SJCRH30 (cell line): ENCODE measurements at places on chromosomes 12 and 14.

GRCh38 chr12:56983386-56983785, 23.0 kb downstream of the ZBTB39 start:
- H3K27me3 ChIP-seq, result no peaks in the 10 kb centered on the region
- DNase-seq, result no peak
- no peak overlapping the region for H3K4me3 ChIP-seq
- H3K36me3 ChIP-seq, result no peaks in the 10 kb centered on the region
- no peaks in the 10 kb centered on the region for H3K4me1 ChIP-seq

DNA sequence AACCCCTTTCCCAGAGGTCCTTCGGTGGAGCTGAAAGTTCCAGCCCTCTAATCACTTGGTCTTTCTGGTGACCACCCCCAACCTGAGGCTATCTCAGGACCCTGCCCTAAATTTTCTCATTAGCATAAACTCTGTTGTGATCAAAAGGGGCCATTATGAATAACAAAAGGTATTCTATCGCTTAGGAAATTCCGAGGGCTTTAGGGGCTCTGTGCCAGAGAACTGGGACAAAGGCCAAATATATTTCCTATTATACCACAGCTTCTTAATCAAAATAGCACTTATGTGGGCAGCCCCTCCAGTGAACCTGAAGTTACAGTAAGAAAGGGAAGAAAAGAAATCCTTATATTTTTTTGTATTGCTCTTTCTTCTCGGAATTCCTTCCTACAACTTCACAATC, 125.3 kb upstream of the NPAS3 start:
- H3K27ac ChIP-seq, result no peak overlapping the region
- H3K36me3 ChIP-seq, result no peaks in the 10 kb centered on the region
- no peaks in the 10 kb centered on the region for H3K27me3 ChIP-seq
- DNase-seq, result no peak

- H3K27me3 ChIP-seq, result no peaks in the 10 kb centered on the region
- H3K27ac ChIP-seq, result no peak overlapping the region
- DNase-seq, result no peak
Measured at GRCh38 chr12:7695237-7695560, 376 bp downstream of the GDF3 start.

DNA sequence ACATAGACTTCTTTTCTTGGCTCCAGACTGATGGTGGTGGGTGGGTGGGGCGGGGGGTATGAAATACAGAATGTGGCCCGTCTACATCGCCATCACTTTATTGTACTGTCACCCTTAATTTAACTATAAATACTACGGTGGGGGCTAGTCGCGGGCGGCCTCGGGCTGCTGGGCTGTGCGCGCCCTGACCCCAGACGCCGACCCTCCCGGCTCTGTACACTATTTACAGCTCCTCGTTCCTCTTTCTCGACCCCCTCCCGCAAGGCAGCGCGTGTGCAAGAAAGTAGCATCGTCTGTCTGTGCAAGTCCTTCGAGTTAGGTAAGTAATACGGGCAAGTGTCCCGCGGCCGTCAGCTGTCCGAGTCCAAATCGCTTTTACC, 1.8 kb downstream of the GSC start:
- no peak for DNase-seq
- H3K36me3 ChIP-seq, result no peaks in the 10 kb centered on the region
- no peaks in the 10 kb centered on the region for H3K27me3 ChIP-seq
- H3K4me1 ChIP-seq, result no peaks in the 10 kb centered on the region
- no peak overlapping the region for H3K4me3 ChIP-seq

- no peak overlapping the region for H3K4me3 ChIP-seq
- H3K27ac ChIP-seq, result no peak overlapping the region
Measured at GRCh38 chr12:24920141-24920540, 28.8 kb downstream of the BCAT1 start.

DNA sequence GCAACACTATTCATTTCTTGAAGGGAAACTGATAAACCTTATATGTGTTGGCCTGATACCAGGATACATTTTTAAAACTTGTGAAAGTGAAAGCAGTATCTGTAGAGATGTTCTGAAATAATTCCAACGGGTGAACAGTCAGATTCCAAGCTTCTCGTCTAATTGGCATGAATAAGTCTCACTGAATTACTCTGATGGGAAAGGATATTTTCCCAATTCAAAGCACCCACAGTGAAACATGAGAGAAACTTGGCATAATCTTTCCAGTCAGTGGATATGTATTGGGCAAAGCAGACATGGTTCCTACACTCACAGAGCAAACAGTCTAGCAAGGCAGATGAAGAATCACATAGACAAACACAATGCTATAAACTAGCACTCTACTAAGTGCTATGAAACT, 413.1 kb downstream of the MED13L start:
- no peak overlapping the region for H3K27ac ChIP-seq
- DNase-seq, result no peak

GRCh38 chr14:30596935-30597334, 25.2 kb upstream of the SCFD1 start:
- no peaks in the 10 kb centered on the region for H3K4me1 ChIP-seq
- no peak overlapping the region for H3K4me3 ChIP-seq
- no peak for DNase-seq
- no peaks in the 10 kb centered on the region for H3K36me3 ChIP-seq
- H3K27ac ChIP-seq, result no peak overlapping the region

DNA sequence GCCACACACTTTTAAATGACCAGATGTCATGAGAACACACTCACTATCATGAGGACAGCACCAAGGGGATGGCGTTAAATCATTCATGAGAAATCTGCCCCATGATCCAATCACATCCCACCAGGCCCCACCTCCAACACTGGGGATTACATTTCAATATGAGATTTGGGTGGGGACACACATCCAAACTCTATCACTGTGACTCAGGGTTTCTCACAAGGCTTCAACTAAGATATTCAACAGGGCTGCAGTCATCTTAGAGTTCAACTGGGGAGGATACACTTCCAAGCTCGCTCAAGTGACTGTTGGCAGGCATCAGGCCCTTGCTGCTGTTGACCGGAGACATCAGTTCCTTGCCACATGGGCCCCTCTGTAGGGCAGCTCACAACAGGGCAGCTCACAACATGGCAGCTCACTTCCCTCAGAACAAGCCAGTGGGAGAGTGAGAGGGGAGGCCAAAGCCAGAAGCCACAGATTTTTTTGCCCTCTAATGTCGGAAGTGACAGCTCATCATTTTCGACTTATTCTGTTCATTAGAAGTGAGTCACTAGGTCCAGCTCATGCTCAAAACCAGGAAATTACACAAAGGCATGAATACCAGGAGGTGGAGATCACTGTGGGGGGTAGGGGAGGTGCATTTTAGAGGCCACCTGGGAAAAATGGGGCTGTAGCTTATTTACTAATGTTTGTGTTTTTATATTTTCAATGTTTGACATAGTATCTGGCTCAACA, 50.8 kb upstream of the PTHLH start:
- H3K4me1 ChIP-seq, result peaks cover 37% of the 10 kb centered on the region
- no peak for DNase-seq
- no peaks in the 10 kb centered on the region for H3K36me3 ChIP-seq
- no peak overlapping the region for H3K27ac ChIP-seq
- H3K4me3 ChIP-seq, result no peak overlapping the region
- H3K27me3 ChIP-seq, result no peaks in the 10 kb centered on the region

DNA sequence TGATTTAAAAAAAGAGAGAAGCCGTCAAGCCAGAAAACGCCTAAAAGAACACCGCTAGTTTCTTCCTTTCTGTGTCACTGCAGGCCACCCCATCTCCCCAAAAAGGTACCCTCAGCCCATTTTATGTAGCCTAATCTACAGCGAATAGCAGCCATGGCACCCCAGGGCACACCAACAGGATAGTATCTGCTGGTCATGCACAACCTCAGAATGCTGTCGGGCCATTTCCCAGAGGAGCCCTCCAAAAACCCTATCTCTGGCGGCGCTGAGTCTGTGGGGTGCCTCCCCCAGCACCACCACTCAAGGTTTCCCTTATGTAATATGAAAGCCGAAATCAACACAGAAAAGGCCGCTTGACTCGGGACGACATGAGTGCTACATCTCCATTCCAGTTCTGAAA, 98.9 kb downstream of the BCL11B start:
- H3K4me1 ChIP-seq, result no peaks in the 10 kb centered on the region
- no peak overlapping the region for H3K4me3 ChIP-seq
- H3K27ac ChIP-seq, result no peak overlapping the region
- H3K36me3 ChIP-seq, result no peaks in the 10 kb centered on the region

DNA sequence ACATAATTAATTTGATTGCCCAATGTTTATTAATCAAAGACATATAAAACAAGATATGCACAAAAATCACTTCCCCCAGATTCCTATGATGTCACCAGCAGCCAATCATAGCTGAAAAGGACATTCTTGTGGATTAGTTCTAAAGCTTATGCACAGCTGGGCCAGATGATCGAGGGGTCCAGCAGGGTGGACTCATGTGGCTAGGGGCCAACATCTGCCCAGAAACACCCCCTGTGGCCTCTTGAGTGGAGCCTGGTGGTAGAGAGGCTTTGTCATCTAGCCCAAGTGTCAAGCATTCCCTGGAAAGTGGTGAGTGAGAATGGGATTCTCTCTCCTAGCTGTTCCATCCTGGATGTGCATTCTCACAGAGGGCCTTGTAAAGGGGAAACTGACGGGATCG, 590.0 kb downstream of the BCL11B start:
- H3K4me3 ChIP-seq, result no peak overlapping the region
- DNase-seq, result peak; percentile 86
- H3K36me3 ChIP-seq, result no peaks in the 10 kb centered on the region
- peaks cover 44% of the 10 kb centered on the region for H3K4me1 ChIP-seq
- peak overlapping the region; percentile 85 for H3K27ac ChIP-seq

- no peaks in the 10 kb centered on the region for H3K4me1 ChIP-seq
- H3K4me3 ChIP-seq, result no peak overlapping the region
- H3K27me3 ChIP-seq, result no peaks in the 10 kb centered on the region
- no peak overlapping the region for H3K27ac ChIP-seq
- peaks cover 7% of the 10 kb centered on the region; the same call in 1 of the 2 replicates for H3K36me3 ChIP-seq
- no peak for DNase-seq
Measured at GRCh38 chr12:110355073-110355472, 48.4 kb downstream of the ANAPC7 start.

- peaks cover 18% of the 10 kb centered on the region for H3K4me1 ChIP-seq
- no peak overlapping the region for H3K4me3 ChIP-seq
- H3K36me3 ChIP-seq, result no peaks in the 10 kb centered on the region
- peak; percentile 59 for DNase-seq
- H3K27me3 ChIP-seq, result no peaks in the 10 kb centered on the region
Measured at GRCh38 chr12:82672811-82673495, 13.8 kb upstream of the TMTC2 start.
